ENCODE measurements at places on chromosomes 3 and 15.

GRCh38 chr3:161042023-161042501 is 63.1 kb downstream of the B3GALNT1 start:
- DNase-seq, result no peak

- DNase-seq, result no peak
Measured at GRCh38 chr3:134897391-134898141, 102.5 kb downstream of the EPHB1 start.

GRCh38 chr3:45817831-45818522 is 21.6 kb upstream of the SLC6A20 start:
- no peak for DNase-seq

DNA sequence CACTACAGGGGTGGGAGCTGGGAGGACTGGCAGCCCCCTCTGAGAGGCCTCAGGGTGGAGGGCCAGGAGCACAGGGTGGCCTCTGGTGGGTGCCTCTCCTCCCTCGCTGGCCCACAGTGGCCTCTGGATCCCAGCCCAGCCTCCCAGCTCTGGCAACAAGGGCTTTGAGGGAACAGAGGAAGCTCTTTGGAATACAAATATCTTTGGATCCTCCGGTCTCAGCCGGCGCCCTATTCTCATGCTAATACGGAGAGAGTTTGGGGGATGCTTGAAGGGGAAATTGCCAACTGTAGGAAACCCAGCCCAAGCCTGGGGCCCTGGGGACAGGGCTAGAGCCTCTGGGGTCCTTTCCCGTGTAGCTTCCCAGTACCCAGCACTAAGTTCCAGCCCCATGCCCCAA is 33.4 kb upstream of the INSYN1 start:
- DNase-seq, result no peak

DNA sequence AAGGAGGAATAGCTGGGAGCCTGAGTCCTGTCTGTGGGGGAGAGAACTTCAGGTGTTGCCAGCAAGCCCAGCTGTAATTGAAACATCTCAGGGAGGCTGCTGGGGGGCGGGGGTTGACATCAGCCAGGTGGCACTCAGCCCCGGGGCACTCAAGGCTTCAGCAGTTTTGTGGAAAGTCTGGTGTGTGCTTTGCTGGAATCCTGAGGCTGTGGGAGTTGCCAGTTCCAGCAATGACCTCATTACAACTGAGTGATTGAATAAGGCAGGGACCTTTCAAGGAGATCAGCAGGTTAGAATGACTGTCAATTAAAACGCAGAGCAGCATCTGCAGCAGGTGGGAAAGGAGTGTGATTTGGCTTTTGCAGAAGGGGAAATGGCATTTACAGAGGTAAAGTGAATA is 75.7 kb downstream of the FAM43A start:
- no peak for DNase-seq

DNA sequence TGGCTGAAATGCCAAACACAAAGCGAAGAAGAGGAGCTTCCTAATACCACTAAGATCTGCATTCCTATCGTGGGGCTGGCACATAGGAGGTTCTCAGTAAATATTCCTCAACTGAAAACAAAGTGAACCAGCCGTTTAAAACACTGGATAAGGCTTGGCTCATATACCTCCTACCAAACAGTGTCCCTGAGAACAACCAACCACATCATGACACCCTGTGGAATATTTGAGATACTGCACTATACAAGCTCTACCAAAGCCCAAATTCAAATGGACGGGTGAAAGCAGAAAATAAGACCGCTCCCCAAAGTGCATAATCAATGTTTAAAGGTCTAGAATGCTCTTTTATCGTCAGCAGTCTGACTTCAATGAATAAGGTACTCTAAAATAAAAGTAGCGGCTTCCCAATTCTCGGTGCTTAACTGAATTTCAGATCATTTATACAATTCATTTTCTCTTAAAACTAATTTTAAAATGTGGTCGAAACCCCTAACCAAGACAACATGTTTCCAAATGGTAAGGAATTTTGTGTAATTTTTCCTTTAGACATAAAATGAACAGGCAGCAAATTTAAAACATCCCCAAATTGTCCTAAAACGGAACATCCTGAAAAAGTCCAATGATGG is 425.8 kb downstream of the ERC2 start:
- DNase-seq, result no peak

- no peak for DNase-seq
Measured at GRCh38 chr3:108035751-108036150, 55.1 kb downstream of the CD47 start.

DNA sequence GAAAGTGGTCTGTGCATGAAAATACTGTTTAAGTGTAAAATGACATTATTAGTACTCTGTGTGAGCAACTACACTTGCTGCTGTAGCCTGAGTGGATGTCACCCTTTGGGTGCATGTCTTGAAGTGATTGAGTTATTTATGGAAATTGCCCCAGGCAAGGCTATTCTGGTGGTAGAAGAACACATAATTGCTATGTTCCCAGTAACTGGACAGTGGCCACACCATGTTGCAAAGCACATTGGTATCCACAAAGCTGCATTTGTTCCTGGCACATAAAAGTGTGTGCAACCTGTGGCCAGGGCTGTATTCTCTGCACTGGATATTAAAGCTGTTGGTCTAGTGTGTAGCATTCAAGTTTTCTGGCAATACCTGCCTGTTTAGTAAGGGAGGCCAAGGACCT is 23.8 kb downstream of the MTMR14 start:
- DNase-seq, result no peak

DNA sequence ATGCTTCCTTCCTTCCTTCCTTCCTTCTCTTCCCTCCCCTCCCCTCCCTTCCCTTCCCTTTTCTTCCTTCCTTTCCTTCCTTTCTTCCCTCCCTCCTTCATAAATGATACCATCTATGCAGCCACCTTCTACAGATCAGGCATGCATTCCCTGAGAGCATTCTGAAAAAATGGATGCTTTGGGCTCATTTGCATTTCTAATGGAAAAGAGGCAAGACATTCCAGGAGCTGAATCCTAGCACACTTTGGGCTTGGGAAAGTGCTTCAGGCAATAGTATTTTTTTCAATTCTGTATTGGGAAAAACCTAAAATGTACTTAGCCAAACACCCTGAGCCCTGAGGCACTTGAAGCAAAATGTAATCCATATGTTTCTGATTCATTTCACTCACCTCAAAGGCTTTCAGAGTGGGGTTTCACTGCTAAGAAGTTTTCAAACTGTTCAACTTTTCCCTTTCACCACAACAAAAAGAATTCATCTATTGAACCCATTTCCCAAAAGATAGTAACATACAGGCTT is 220.1 kb upstream of the RORA start:
- DNase-seq, result no peak

GRCh38 chr15:40085266-40085665 is 23.4 kb downstream of the BMF start:
- no peak for DNase-seq

DNA sequence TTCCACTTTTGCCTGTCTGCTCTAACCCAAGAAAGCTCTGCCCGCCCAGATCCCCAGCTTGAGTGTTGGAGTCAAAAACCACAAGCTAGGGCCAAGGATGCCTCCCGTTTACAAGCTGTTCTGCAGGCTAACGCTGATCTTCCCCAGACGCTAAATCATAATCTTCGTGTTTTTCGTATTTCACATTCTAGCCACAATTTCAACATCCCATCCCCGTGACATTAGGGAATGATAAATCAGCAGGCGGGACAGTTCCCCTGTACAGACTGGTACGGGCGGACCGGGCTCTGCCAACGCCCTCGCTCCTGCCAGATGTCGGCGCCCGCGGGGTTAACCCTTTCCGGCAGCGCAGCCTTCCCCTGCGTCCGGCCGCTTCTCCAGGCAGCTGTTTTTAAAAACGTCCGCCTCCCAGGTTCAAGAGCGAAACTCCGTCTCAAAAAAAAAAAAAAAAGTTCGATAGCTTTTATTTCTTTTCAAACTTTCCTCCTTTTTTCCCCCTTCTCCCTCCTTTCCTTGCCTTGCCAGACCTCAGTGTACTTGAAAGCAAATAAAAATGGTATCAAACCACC is 81.0 kb upstream of the BNC1 start:
- DNase-seq, result peak; percentile 14

DNA sequence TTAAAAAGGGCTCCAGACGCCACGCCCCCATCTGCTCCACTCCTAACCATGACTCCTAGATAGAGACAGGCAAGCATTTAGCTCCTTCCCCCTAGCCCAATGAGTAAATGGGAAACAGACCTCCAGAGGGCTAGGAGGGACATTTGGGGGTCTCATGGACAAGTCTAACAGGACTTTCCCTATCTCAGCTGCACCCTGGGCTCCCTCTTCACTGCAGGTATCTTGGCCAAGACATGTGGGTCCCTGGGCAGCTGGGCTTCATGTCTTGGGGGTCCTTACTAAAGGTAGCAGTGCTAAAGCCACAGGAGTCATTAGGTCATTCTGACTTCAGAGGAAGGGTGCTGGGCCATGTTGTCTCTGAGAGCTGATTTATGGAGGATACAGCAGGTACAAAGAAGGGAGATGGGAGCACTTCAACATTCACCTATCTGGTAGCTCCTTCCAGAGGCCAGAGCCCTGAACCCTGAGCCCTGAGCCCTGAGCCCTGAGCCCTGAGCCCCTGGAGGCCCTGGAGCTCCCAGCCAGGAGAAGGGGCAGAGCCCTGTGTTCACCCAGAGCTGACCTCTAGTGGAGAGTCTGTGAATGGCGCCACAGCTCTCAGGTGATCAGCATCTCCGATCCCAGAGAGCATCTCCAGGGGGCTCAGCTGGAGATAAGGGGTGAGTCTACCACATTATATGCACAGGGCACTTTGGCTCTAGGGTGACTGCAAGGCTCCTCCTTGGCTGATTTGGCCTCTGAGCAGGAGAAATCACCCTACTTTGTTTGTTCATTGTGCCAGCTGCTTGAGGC is 40.1 kb upstream of the EPHB1 start:
- DNase-seq, result no peak

GRCh38 chr3:112811917-112812660 is 34.6 kb downstream of the CD200R1L start:
- DNase-seq, result no peak

GRCh38 chr3:193641440-193641775 is 48.4 kb downstream of the OPA1 start:
- DNase-seq, result no peak

- DNase-seq, result no peak
Measured at GRCh38 chr3:54353546-54353945, 231.2 kb downstream of the CACNA2D3 start.

DNA sequence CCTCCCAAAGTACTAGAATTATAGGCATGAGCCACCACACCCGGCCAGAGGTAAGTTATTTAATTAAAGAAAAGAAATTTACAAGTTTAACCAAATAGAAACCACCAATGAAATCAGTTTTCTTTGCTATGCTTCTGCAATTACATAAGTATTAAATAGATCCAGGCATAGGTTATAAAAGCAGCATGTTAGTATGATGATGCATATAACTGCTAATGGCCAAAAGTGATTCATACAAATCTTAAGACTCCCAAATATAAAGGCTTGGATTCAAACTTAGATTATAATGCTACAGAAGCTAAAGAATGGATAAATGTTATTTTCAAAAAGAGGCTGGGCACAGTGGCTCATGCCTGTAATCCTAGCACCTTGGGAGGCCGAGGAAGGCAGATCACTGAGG is 32.8 kb upstream of the HDC start:
- DNase-seq, result no peak

DNA sequence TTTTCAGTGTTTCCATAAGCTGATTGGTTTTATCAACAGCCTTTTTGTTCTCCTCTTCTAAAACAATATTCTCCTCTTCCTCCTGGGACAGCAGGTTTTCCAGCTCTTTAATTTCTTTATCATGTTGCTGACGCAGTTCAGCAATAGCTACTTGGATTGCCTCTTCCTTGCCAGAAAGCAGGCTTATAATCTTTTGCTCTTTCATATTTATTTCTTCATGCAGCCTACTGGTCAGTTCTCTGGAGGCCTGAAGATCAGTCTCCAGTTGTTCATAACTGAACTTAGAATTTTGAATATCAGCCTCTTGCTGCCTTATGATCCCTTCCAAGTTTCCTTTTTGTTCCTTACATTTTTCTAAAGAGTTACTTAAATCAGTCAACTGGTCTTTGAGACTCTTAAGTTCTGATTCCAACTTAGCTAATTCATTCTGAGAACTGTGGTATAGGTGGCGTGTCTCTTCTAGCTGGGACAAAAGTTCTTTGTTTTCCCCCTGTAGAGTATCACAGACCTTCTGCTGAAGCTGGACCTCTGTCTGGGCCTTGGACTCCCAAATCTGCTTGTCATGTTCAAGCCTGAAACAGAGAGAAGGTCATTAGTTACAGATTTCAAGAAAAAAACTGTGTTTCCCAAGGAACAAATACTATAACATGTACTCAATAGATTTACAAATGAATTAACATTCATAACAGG is 31.5 kb upstream of the HCLS1 start:
- DNase-seq, result no peak

DNA sequence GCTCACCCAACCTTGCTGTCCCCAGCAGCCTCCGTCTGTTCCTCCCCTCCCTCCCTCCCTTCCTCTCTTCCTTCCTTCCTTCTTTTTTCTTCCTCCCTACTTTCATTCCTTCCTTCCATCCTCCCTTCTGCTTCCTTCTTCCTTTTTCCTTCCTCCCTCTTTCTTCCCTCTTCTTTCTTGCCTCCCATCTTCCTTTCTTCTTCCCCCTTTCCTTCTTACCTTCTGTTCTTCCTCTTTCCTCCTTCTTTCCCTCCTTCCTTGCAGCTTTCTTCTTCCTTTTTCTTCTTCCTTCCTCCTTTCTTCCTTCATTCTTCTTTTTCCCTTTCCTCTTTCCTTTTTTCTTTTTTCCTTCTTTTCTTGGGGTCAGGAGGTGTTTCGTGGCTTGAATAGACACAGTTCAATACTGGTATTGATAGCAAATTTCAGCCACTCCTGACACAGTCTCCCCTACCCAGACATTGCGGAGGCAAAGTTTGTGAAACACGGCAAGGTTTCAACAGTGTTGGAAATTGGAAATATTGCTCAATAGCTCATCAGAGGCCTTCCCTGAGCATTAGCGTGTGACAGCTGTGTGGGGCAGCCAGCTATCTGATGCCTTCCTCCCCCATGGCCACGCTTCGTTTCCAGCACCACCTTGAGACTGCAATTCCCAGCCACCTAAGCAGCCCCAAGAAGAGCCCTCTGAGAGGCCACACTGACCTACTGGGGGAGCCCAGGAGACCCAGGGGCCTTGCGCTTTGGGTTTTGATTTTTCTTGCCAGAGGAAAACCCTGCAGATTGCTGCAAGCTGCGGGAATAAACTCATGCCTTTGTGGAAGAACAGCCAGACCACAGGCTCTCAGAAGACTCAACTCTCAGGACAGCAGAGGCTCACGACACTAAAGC is 82.2 kb downstream of the KLF15 start:
- no peak for DNase-seq

GRCh38 chr3:29239376-29239775 is 41.5 kb upstream of the RBMS3 start:
- DNase-seq, result no peak

DNA sequence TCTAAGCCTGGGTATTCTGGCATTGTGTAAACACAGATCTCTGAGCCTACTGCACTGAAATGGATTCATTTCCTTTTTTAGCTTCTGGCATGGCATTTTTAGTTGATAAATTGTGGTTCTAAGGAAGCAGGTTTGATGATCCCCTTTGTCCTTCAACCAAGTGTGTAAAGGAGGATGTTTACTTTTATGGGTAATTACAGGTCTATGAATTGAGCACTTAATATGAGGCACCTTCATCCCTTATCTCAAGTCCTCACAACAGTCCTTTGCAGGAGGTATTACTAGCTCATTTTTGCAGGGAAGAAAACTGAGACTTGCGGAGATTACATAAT is 30.8 kb upstream of the ZBTB38 start:
- no peak for DNase-seq

GRCh38 chr3:23959135-23959900 is 14.2 kb downstream of the NR1D2 start:
- no peak for DNase-seq

GRCh38 chr15:79352206-79352605 is 41.3 kb downstream of the TMED3 start:
- DNase-seq, result no peak

- no peak for DNase-seq
Measured at GRCh38 chr15:64425221-64425620, 35.2 kb upstream of the ZNF609 start.

- peak; percentile 59 for DNase-seq
Measured at GRCh38 chr15:63497642-63498467, 6.5 kb upstream of the USP3 start.
